KBM-7 (cell line): ENCODE measurements at places on chromosomes 2 and 18.
A peak's percentile ranks its signal among the peaks of the same experiment; 100 is the strongest.

DNA sequence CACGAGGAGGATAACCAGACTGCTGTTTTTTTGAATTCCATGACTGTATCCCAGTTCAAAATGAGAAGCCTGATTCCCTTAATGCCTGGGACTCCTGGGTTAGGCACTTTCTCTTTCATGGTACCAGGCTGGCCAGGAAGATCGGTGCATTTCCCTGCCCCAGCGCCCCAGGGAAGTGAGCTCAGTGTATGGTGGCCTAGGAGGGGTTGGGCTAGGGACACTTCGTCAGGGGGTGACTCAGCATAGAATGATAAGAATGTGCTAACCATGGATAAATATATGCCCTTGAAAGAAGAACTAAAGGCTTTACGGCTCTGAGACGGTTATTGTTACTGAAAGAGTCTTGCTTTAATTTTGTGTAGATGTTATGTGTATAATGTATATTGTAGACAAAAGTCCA is 27.5 kb upstream of the FAM237A start:
- DNase-seq = no peak

GRCh38 chr18:79819968-79820351 is 22.2 kb downstream of the KCNG2 start:
- DNase-seq = peak; percentile 90

DNA sequence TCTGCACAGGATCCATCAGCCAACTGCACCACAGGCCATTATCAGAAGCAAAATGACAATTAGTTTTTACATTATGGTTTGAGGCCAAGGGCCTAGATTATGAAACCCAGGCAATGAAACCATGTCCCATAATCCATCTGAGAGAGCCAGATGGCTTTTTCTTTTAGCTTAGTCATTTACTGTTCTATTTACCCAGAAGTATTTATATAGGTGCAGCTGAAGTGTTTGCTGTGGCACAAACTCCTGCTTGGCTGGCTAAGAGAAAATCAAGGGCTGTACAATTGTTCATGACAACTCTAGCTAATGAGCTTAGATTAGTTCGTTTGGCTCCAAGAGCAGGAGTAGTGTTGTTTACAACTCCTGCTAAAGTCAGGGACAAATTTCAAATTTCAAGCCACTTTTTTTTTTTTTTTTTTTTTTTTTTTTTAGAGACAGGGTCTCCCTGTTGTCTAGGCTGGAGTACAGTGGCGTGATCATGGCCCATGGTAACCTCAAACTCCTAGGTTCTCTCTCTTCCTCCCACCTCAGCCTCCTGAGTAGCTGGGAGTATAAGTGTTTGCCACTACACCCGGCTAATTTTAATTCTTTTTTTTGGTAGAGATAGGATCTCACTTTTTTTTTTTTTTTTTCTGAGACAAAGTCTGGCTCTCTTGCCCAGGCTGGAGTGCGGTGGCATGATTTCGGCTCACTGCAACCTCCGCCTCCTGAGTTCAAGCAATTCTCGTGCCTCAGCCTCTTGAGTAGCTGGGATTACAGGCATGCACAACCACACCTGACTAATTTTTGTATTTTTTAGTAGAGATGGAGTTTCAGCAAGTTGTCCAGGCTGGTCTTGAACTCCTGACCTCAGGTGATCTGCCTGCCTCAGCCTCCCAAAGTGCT is 18.4 kb upstream of the REV1 start:
- no peak for DNase-seq

DNA sequence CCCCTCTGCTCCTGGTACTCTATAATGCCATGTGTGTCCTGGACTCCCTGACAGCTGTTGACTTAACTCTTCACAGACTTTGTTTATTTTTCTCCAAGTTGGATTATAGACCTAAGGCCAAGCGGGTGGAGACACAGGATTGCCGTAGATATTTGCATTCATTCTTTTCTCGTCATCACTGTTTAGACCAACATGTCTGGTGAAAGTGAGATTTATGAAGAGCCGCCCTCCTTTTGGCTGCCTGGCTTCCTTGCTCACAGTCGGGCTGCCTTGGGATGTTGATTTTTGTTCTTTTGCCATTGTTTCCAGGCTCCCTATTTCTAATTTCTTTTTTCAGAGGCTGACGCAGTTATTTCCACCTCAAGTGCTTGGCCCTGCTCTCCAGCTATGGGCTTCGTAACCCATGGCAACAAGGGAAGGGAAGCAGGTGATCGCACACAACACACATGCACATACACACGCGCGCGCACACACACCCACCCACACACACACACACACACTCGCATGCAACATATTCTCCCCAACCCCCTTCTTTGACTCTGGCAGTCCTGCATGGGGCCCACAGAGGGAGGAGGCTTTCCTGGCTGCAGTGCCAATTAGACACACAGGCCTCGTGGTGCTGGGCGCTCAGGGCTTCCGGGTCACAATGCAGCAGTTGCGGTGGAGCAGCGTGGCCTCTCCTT is 296.5 kb downstream of the MTX2 start:
- DNase-seq = no peak

DNA sequence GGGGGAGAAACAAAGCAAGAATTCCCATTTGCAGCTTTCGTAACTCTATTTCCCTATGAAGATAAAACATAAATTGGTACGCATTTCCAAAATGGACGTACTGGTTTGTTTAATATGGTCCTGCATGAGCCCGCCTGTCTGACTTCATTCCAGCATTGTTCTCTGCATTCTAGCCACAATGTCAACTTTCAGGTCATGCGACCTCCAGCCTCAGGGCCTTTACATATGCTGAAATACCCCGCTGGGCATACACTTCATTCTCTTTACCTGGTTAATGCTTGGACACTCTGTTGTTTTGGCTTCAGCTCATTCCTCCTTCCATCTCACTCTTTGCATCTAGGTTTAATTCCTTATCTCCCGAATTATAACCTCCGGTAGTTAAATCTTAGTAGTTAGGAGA is 103.7 kb upstream of the DNMT3A start:
- no peak for DNase-seq

- peak; percentile 61 for DNase-seq
These were observed 71.0 kb downstream of the STPG4 start for GRCh38 chr2:47083886-47084687.

- no peak for DNase-seq
These were observed 927.8 kb downstream of the SUCLG1 start for GRCh38 chr2:83531206-83531826.

- no peak for DNase-seq
These were observed 4.8 kb downstream of the TNP1 start for GRCh38 chr2:216855079-216855478.

- DNase-seq = no peak
These were observed 106.6 kb downstream of the ICA1L start for GRCh38 chr2:202764991-202765390.

- no peak for DNase-seq
These were observed 80.0 kb downstream of the SESTD1 start for GRCh38 chr2:179184610-179185009.

DNA sequence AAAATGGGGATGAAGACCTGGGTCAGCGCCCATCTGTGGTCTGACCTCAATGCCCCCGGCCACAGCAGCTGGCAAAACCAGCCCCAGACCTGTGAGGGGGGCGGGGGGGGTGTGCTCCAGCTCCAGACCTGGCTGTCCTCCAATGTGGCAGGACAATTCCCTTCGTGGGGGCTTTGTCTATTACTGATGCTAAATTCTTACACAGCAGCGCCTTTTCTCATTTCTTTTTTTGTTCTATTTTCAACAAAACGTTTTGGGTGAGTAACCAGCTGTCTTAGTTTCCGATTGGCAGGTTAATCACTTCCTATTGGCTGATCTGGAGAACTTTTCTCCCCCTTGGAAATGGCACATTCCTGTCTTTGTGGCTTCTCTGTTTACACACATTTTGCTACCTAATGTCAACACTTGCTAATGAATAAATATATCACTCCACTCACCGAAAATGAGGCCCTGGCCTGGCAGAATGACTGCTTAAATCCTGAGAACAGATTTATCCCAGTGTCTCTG is 4.4 kb downstream of the SMAD7 start:
- no peak for DNase-seq

DNA sequence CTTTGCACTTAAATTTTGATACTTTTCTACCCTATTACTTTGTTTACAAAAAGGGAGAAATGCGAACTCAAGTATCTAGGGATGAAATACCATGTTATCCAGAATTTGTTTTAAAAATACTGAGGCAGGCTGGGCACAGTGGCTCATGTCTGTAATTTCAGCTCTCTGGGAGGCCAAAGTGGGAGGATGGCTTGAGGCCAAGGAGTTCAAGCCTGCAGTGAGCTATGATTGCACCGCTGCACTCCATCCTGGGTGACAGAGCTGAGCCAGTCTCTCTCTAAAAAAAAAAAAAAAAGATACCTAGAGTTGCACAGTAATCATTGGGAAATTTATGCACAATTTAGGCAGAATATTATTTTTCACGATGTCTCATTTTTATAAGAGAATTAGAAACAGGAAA is 12.4 kb upstream of the VAPA start:
- DNase-seq = no peak

DNA sequence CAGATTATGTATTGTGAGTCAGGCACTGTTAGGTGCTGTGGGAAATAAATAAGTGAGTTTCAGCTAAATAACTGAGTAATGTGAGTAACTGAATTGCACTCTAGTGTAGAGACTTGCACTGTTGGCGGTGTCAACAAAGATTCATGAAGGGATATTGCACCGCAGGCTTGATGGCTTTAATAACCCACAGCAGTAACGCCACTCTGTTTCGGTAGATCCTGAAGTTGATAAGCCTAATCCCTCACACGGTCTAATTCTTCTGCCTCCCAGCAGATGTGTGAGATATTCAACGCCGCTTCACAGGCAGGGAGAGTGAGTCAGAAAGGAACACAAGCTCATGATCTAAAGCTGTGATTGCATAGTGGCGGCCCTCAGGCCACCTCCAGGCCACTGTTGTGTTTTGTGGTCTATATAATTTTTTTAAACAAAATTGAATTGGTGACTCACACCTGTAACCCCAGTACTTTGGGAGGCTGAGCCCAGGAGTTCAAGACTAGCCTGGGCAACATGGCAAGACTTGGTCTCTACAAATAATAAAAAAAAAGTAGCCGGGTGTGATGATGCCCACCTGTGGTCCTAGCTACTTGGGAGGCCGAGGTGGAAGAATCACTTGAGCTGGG is 94.3 kb downstream of the LIPG start:
- no peak for DNase-seq

DNA sequence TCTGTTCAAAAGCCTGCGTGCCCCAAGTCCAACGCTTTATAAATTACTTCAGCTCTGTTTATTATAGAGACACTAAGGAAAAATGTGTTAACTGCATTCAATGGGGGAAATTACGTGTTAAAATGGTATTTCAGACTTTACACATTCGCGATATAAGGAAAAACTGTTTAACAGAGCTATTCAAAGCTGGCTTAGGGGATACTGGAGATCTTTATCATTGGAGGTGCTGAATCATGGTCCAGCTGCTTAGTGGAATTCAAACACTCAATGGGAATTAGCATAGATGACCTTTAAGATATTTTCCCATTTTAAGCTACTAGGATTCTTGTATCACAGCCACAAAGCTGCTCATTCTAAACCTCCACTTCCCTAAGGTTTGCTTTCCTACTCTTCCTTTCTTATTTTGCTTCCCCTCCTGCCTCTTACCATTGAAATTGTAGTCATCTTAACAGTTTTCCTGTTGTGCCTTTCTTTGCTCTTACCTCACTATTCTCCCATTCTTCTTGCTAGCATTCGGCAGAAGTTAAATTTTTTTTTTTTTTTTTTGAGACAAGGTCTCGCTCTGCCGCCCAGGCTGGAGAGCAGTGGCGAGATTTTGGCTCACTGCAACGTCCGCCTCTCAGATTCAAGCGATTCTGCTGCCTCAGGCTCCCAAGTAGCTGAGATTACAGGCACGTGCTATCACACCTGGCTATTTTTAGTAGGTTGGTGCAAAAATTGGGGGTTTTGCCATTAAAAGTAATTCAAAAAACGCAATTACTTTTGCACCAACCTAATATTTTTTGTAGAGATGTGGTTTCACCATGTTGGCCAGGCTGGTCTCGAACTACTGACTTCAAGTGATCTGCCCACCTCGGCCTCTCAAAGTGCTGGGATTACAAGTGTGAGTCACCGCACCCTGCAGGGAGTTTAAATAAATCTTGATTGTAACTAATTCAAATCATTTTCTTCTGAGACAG is 6.5 kb downstream of the SULT6B1 start:
- no peak for DNase-seq

GRCh38 chr2:70767699-70768589 is at the start of gene ADD2:
Gene ADD2 (minus strand): TSS chr2:70768200. CDS start chr2:70706408, 61,792 bp downstream.
- peak; percentile 61 for DNase-seq

DNA sequence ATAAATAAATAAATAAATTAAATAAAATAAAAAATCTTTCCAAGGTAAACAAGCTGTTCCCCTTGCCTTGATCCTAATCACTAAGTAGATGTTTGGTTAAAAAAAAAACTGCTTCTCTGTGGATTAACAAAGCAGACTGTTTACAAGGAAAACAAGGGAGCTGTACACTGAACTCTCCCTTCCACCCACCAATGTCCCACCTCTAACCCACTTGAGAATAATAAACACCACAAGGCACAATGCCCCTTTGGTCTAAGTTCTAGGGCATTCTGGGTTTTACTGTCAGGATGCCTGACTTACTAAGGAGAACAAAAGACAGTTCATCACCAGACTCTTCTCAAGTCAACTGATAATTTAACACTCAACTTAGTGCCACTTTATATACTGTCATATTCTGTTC is 83.5 kb downstream of the NCKAP1 start:
- no peak for DNase-seq

DNA sequence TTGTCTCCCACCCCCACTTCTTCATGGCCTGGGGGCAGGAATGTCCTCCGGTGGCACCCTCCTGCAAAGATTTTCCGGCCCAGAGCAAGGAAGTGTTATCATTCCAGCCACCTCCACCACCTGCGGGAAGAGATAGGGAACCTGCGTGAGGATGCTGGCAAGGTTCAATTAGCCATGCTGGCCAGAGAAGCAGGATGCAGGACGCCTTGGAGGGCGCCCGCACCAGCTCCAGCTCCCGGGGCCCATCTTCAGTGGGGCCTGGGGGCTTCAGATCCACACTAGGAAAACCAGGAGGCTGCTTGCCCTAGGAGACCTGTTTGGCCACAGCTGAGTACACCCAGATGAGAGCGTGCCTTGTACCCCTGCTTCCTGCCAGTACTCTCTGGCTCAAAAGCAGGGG is 113.7 kb downstream of the CLIP4 start:
- no peak for DNase-seq

DNA sequence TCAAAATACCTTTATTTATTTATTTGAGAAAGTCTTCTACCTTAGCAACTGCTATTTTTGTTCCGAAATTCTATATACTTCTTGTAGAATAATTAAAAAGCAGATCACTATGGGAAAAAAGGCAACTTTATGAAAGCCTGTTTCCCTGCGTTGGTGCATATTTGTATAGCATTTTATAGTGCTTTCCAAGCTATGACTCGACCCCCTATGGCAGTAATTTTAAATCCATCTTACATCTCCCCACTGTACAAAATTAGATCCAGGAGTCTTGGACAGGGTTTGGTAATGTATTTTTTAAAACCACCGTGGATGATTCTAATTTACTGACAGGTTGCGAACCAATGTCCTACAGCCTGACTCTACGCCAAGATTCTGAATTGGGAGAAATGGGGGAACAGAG is 10.1 kb downstream of the TANK start:
- DNase-seq = no peak

GRCh38 chr2:188693111-188693510 is 281.1 kb upstream of the COL3A1 start:
- DNase-seq = no peak

GRCh38 chr2:217899231-217900009 is 103.4 kb downstream of the TNS1 start:
- peak; percentile 68 for DNase-seq

- peak; percentile 57 for DNase-seq
These were observed 98.2 kb upstream of the HNMT start for GRCh38 chr2:137865954-137866540.
